ENCODE measurements at places on chromosomes 3 and 15.

DNA sequence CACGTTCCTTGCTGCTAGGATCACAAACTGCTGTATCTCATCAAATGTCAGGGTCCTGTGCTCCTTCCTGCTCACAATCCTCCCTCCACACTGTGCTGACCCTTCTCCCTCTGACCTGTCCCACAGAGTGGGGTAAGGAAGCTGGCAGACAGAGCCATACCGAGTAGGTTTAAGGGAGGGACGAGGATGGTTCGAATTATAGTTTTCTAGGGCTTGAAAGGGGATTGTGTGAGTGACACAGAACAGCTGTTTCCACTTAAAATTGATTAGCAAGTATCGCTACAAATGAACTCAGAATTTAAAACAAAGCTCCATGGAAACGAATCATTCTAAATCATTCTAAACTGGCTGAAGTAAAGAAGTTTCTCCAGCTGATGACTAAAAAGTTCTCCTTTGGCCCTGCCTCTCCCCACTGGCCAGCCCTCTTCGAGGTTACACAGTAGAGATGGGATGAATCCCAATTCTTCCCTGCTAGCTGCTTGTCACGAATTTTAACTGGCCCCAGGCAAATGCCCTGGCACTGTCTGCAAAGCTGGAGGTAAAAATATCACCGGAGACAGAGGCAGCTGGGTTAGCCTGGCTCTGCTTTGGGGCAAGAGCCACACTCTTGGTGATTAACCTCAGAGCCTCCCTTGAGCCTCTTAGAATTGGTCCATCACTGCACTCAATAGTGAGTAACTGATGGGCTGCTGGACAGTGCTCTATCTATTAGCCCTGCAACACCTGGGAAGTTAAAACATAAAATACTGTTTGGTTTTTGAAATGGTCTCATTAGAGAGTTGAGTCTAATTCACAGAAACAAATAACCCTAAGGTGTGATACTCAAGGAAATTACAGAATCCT is 194.9 kb downstream of the CHST2 start:
- DNase-seq, result no peak

- no peak for DNase-seq
Measured at GRCh38 chr15:64792282-64792681, 16.9 kb upstream of the RBPMS2 start.

GRCh38 chr3:78839693-78840092 is 928.1 kb downstream of the ROBO1 start:
- no peak for DNase-seq

DNA sequence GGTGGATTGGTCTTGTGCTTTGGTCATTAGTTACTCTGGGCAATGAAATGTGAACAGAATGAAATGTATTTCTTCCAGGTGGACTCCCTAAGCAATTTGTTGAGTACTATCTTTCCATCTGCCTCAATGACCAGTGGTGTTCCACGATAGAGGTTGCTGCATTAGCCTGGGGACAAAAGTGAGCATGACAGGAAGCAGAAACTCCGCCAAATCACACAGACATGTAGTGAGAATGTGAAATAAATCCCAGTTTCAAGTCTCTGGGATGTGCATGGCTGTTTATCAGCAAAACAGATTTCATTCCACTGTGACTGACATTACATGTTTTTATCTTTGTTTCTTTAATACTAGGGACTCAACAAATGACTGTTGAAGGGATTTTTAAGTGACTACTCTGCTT is 63.3 kb upstream of the DCBLD2 start:
- no peak for DNase-seq

GRCh38 chr3:175495331-175495730 is 636.2 kb downstream of the NAALADL2 start:
- DNase-seq, result peak; percentile 55

- peak; percentile 49 for DNase-seq
Measured at GRCh38 chr3:13427662-13428603, 7.8 kb upstream of the NUP210 start.

DNA sequence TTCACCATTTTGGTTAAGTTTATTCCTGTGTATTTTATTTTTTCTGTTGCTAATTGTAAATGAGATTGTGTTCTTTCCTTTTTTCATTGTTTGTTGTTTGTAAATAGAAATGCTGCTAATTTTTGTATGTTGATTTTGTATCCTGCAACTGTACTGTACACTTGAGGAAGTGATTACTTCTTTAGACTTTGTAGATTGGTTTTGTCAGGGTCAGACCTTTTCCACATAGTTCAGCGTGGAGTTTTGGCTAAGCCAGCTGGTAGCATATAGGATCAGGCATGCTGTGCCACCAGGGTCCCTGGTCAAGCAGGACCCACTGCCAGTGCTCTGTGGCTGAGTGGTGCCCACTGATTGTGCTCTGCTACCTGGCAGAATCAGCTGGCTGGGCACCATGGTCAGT is 80.1 kb downstream of the CD200 start:
- DNase-seq, result no peak

DNA sequence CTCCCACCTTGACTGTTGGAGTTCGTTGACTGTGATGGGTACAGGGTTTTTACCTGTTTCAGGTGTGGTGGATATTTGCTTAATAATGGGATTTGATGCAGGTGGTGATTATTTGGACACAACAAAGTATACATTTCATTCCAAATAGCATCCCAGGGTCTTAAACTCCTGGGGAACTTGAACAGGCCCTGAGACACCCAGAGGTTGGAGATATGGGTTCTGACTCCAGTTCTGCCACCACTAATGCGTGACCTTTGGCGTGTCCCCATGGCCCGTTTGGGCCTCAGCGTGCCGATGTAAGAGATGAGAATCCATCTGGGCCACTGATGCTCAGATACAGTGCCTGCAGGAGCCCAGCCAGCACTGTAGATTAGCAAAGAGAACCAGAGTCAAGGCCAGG is 264.5 kb downstream of the EPHB1 start:
- DNase-seq, result no peak

DNA sequence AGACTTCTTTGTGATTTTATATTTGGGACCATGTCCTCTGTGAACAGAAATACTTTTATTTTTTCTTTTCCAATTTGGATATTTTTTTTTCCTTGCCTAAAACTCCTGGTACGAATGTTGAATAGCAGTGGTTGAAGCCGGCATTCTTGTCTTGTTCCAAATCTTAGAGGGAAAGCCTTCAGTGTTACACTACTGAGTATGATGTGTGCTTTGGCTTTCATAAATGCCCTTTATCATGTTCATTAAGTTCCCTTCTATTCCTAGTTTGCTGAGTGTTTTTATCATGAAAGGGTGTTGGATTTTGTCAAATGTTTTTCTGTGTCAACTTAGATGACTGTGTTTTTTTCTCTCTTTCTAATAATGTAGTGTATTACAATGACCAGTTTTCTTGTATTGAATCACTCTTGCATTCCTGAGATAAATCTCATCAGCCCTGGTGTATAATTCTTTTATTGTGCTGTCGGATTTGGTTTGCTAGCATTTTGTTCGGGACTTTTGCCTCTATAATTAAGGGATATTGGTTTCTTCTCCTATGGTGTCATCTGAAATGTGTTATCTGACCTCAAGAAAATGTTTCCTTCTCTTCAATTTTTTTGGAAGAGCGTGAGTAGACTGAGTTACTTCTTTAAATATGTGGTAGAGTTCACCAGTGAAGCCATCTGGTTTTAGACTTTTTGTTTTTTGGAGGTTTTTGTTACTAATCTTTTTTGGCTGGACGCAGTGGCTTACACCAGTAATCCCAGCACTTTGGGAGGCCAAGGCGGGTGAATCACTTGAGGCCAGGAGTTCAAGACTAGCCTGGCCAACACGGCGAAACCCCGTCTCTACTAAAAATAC is 33.3 kb downstream of the MAP1A start:
- DNase-seq, result no peak

DNA sequence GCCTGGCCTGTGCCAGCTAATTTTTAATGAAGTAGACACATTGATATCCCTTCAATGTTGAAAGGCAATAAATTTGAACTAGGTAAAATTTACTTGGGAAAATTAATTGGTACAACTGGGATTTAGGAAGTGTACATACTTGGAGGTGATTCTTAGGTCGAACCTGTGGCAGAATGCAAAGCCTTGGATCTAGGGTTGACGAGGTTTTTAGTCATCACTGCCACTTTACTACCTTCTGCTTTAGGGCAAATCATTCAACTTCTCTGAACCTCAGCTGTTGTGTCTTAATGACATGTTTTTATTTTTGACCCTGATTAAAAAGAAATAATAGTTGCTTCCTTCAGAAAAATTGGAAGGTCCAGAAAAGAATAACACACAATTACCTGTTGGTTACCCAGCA is 2.5 kb downstream of the APPL1 start:
- no peak for DNase-seq

GRCh38 chr3:194687638-194688199 is 2.0 kb downstream of the FAM43A start:
- DNase-seq, result peak; percentile 92

GRCh38 chr3:155364492-155364891 is 71.0 kb upstream of the STRIT1 start:
- no peak for DNase-seq

GRCh38 chr15:52652286-52652685 is 26.9 kb downstream of the ATOSA start:
- no peak for DNase-seq

- no peak for DNase-seq
Measured at GRCh38 chr3:18098960-18099587, 326.1 kb downstream of the SATB1 start.

DNA sequence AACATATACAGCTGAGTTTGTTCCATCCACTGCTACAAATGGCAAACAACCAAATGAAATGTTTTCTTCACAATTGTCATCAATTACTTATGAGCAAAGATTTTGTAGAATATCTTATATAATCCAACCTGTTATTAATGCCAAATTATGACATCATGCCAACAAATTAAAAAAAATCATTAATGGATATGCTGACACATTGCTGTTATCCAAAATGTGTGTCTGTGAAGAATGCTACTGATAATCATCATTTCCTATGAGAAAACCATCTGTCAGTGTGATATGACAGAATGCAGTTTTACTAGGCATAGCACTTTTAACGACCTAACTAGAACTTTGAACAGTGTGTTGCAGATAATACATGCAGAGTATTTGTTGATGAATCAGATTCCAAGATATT is 556.5 kb upstream of the KCNMB2 start:
- DNase-seq, result no peak

DNA sequence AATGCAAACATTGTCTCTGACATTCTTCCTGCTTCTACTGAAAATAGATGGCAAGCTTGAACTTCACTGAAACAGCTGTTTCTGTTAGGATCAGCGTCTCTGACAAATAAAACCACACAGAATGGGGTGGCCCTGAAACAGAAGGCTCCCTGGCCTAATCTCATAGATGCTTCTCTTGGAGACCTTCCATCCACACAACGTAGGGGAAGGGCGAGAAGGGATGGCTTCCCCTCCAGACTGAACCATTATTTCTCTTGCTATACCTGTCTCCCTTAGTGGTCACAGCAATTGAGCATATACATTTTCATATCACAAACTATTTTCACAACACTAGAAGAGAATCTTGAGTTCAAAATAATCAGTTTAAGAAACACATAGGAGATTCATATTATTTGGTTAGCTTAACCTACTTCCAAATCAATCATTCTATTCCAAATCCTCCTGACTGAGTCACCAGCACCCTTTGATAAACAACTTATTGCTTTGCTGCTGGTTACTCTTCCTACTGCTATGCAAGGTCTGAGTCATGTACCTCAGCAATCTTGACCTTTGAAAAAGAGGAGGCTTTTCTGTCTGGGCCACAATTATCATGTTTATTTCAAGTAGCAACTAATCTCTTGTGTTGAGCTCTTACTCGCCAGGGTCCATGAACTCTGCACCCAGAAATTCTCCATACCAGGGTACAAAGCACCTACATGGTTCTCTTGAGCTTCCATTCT is 45.5 kb downstream of the CBLB start:
- no peak for DNase-seq

GRCh38 chr3:119033393-119034255 is 1.0 kb downstream of the IGSF11 start:
- no peak for DNase-seq
